Amygdala (tissue), 56 donors: ENCODE measurements at places on chromosomes 5 and 9.

GRCh38 chr5:132363431-132364112 lies 5.9 kb upstream of the SLC22A5 start:
- DNase-seq: no peak

DNA sequence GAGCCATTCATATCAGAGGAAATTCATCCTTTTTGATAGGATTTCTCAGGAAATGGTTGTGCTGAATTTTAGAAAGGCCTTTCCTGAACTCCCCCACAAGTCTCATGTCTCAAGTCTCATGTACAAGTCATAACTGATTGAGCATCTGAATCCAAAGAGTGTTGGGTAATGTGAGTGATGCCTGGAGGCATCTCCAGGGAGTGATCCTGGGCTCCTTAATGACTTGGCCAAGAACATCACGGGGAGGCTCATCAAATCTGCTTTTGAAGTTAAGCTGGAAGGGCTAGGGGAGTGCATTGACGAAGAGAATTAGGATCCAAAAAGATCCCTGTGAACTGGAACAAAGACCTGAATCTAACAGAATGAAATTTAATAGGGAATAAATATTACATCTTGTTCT lies 79.2 kb downstream of the MAST4 start:
- DNase-seq: no peak

DNA sequence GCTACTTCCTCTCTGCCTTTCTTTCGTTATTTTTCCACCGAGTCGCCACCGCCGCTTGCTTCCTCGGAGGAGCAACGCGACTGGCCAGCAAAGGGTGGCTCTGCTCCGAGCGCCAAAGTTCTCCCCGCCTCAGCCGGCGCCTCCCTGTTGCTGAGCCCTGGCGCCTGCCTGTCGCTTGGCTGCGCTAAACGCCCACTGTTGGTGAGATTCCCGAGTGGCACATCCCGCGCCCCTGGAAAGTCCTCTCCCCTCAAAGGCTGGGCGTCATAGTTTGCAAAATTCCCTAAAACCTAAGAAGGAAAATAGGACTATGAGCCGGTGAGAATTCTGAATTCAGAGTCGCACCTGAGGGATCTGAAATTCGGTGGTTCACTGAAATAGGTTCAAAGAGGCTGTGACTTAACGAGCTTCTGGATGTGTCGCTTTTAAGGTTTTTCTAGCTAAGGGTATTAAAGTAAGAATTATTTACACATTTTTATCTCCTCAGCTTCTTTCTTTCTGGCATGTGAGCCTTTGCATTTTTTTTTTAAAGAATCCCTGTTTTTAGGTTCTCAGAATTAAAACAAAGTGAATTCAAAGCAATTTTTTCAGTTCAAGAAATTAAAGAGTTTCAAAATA lies at the start of gene GRIN3A:
Gene GRIN3A (minus strand): TSS at position 82 of the 618 bp plus-strand sequence. CDS start 668 bp downstream, outside the sequence.
- DNase-seq: no peak

DNA sequence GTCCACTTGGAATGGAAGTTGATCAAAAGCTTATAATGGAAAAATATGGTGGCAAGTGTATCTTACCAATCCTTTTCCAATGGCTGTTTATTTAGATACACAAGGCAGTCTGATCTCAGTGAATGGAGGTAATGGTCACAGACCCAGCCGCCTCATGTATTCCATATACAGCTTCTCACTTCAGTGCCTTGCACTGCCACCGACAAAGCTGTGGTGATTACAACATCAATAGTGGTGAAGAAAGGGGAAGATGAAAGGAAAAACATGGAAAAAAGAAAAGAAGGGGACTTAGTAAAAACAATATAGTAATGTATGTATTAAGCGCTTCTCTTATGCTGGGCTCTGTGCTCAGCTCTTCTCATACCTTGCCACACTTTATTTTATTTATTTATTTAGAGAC lies 297.3 kb upstream of the RASA1 start:
- no peak for DNase-seq
